ENCODE measurements at places on chromosomes 4 and X. TPM values are rescaled to one million over a fixed set of nuclear protein-coding genes. Genes with fewer than 3 reads are reported as not detected.

GRCh38 chr4:88706574-88706973 is 8.9 kb upstream of the NAP1L5 start:
- peak; percentile 20 for DNase-seq

DNA sequence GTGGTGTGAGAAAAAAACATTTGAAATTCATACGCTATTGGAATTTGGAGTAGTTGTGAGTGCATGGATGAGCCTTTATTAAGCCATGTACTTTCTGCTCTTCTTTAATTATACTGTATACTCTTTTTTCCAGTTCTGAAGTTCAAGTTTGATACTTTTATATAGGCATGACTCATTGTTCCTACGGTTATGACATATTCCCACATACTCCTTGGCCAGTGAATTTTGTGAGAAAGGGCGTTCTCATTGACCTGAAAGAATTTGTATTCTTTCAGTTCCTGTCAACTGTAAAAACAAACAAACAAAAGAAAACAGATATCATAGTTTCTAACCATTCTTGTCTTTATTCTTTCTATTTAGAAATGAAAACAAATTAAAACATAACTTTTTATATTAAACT is 407.3 kb downstream of the MAPK10 start:
- DNase-seq: no peak

DNA sequence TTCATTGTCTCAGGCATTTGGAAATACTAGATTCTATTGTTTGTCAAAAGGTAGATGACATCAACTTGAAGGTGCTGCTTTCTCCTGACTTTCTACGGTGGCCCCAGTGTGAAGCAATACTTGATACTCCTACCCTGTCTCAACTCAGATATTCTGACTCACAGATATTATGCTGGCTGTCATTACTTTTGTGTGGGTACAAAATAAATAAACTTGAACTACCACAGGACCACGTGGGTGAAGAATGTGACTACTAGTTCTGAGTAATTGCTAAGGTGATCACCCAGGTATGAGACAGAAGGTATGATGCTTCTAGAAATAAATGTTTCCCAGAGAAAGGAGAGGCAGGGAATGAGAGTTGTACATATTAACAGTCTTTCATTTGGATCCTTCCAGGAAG is 275.3 kb upstream of the SPOCK3 start:
- DNase-seq: no peak

- DNase-seq: no peak
These were observed 57.1 kb downstream of the ENPEP start for GRCh38 chr4:110532901-110533589.

DNA sequence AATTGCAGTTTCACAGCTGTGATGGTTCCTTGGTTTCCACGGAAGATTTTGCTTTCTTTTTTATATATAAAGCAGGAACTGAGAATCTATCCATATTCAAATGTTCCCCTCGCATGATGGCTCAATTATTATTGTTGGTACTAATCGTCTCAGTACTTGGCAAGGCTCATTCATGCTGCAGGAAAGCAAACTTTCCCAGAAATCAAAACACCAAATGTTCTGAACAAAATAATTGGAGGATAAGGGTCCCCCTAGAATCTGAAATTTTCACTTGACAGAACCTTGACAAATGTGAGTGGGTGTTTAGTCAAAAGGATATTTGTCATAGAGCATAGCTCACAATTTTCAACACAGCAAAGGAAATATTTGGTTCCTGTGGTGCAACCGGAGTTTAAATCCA is 1598.6 kb upstream of the PCDH7 start:
- DNase-seq: no peak

GRCh38 chrX:140467211-140467610 is 37.7 kb downstream of the SOX3 start:
- no peak for DNase-seq

DNA sequence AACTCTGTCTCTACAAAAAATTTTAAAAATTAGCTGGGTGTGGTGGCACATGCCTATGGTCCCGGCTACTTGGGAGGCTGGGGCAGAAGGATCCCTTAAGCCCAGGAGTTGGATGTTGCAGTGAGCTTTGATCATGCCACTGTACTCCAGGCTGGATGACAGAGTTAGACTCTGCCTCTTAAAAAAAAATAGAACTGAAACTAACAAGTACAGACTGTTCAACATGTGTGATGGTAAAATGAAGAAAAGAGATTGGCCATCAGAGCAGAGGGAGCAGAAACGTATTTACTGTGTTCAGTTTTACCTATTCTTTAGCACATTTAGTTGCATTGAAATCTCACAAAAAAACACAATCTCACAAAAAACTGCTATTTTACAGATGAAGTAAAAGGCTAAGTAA is 77.9 kb upstream of the NAP1L5 start:
- no peak for DNase-seq

DNA sequence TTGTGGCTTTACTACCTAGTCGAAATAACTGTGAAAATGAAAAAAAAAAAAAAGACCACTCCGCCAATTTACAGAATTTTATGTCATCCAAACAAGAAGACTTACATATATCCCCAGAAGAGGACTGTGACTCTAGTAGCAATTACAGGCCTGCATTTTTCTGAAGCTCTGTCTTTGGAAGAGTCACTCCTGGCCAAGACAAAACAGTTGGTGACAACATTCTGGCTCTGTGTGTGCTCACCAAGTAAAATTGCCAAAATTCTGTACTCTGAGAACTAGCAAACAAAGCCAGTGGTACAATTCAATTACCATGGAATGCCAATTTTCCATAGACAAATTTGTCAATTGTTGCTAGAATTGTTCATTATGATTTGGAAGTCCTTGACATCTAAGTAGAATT is 311.1 kb downstream of the PDGFC start:
- no peak for DNase-seq

- no peak for DNase-seq
These were observed 30.3 kb downstream of the INPP4B start for GRCh38 chr4:142815834-142816233.

- no peak for DNase-seq
These were observed 34.4 kb upstream of the MSMO1 start for GRCh38 chr4:165293061-165293460.

GRCh38 chr4:2150076-2150475 is 90.9 kb downstream of the NAT8L start:
- no peak for DNase-seq

GRCh38 chr4:78780093-78780492 is 3.9 kb downstream of the BMP2K start:
- DNase-seq: no peak

- DNase-seq: no peak
These were observed 236.0 kb downstream of the ANK2 start for GRCh38 chr4:113285501-113285900.

DNA sequence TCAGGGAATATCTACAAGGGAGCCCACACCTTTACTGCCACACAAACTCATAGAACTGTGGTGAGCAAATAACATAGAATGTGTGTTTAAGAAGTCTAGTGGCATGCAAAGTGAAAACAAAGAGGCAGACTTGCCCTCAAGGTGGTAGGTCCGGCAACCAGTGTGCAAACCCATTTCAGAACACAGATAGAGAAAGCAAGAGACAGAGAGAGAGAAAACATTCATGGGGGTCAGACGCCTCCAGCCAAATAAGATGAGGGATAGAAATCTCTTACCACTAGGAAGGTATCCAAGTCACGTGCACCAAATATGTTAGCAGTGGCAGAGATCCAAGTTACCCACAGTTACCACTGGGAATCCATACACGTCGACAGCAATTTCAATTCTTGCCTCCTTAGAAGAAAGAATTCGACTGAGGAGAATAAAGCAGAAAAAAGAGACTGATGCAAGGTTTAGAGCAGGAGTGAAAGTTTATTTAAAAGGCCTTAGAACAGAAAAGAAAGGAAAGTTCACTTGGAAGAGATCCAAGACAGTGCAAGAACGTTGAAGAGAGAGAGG is 252.8 kb downstream of the NAP1L3 start:
- no peak for DNase-seq

GRCh38 chr4:168621806-168622589 is 125.1 kb downstream of the PALLD start:
- no peak for DNase-seq

- no peak for DNase-seq
These were observed 285.0 kb upstream of the AADAT start for GRCh38 chr4:170374770-170375169.

DNA sequence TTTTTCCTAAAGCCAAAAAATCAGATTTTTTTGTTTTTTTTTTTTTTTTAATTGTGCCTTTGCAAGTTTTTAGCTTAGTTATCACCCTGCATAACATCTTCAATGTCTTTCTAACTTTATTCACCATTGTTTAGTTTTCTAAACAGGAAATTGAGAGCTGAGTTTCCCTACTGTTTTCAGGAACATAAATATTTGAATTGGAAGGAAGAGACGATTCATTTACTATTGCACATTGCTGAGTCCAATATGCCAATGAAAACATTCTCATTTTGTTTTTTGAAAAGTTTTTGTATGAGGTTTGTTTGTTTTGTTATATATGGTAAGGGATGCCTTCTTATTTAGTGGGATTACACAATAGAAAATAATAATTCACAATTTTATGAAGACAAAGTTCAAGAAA is 148.4 kb downstream of the ANKRD50 start:
- no peak for DNase-seq

GRCh38 chr4:160184884-160185283 is 1082.0 kb downstream of the RAPGEF2 start:
- no peak for DNase-seq

GRCh38 chr4:3354455-3354811 is 61.6 kb downstream of the RGS12 start:
- DNase-seq: no peak

GRCh38 chr4:76811604-76812412 is 86.1 kb downstream of the SOWAHB start:
- peak; percentile 68 for DNase-seq

DNA sequence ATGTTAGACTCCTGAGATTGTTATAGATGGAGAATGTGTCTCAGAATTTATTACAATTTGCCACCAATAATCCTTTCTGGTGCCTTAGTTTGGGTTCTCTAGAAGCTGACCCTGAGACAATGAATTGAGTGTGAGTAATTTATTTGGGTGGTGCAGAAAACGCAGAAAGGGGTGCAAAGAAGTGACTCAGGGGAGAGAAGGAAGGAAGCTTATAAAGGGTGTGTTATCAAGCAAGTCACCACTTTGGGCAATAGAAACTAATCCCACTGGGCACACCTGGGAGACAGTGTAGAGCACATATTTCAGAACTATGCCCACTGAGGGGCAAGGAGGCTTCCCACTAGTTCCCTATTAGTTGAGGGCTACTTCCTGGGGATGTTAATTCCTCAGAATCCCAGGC is 320.6 kb downstream of the MID1IP1 start:
- DNase-seq: no peak

GRCh38 chr4:2141762-2142451 is 82.8 kb downstream of the NAT8L start:
- DNase-seq: no peak

DNA sequence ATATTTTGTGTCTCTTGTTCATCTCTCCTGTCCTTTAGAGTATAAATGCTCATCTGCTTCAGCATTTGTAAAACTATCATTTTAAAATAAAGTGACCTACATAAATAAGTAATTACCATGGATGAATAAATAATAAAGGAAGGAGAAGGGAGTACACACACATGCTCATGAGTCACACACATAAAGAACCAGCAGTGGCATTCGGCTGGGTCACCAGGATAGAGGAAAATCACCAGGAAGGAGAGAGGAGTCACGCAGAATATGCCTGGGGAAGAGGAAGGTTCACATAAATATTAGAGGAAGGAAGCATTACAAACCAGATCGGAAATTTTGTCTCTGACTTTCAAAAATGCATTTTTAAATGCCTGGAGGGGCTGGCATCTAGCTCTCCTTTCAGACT is 38.5 kb upstream of the MED14 start:
- no peak for DNase-seq

- DNase-seq: no peak
These were observed 65.0 kb downstream of the PHEX start for GRCh38 chrX:22097012-22097694.

DNA sequence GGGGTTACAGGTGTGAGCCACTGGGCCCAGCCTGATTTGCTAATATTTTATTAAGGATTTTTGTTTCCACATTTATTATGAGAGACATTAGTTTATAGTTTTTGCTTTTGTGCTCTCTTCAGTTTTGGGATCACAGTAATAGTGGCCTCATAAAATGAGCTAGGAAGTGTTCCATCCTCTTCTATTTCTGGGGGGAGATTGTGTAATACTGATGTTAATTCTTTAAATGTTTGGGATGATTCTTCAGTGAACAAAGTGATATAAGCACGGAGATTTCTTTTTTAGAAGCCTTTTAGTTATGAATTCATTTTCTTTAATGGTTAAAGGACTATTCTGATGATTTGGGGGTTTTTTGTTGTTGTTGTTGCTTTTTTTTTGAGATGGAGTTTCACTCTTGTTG is 41.3 kb downstream of the RBMX start:
- no peak for DNase-seq

DNA sequence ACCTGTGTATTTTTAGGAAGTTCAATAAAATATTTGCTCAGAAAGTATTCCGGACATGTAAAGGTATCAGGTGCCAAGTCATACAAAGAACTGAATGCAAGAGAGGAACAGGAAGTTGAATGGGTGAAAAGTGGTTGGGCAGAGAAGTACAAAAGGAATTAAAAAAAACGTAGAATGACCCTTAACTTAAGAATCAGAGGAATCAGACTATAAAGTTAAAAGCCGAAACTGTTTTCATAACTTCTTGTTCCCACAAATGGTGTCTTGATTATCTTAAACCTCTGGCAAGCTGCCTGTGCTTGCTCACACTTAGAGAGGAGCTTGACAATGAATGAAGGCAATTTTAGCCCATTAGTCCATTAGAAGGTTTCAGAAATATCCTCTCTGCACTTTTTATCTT is 81.6 kb upstream of the HHIP start:
- DNase-seq: no peak

GRCh38 chrX:2831471-2832228 is 2.9 kb downstream of the GYG2 start:
- no peak for DNase-seq

DNA sequence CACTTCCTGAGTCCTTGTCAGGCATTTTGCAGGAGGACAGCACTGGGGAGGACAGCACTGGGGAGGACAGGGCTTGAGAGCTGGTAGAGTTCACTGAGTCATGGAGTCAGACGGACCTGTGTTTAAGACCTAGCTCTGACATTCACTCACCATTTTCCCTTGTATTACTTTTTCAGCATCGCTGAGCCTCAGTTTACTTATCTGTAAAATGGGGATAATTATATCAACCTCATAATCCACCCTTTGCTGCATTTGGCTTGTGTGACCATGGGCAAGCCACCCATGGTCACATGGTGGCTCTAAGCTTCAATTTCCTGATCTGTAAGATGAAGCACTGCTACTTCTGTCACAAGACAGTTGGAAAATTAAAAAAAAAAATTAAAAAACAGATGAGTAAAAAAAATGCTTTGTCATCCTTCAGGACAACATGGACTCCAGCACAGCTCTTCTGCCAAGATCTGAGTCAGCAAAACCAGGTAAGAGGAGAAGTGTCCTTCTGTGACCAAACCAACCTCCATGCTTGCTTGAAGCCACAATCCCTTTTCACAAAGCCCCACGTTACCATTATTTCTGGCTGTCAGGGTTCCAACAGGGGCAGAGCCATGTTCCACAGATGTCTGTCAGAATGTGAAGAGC is 275.5 kb downstream of the RAB28 start:
- no peak for DNase-seq

AWAT2 gene
- not detected for total RNA-seq

ZNF595 gene
- 7.6 TPM for total RNA-seq

PABPC1L2B gene
- total RNA-seq: not detected

STK26 gene
- 0.93 TPM for total RNA-seq

CENPVL3 gene
- total RNA-seq: not detected
